ENCODE measurements at places on chromosomes 12 and 14.
A peak's percentile ranks its signal among the peaks of the same experiment; 100 is the strongest.

DNA sequence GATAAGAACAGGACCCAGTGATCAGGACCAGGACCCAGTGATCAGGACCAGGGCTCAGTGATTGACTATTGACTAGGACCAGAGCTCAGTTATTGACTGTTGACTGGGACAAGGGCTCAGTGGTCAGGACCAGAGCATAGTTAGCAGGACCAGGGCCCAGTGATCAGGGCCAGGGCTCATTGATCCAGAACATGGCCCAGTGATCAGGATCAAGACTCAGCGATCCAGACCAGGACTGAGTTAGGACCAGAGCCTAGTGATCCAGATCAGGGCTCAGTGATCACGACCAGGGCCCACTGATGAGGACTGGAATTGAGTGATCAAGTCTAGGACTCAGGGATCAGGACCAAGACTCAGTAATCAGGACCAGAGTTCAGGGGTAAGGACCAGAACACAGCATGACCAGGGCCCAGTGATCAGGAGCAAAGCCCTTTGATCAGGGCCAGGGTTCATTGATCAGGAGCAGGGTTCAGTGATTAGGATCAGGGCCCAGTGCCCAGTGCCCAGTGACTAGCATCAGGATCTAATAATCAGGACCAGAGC, 176.0 kb downstream of the TMEM121 start:
- DNase-seq, result no peak

GRCh38 chr12:2267703-2268470, 215.1 kb downstream of the CACNA1C start:
- peak; percentile 68 for DNase-seq

- DNase-seq, result no peak
These were observed 55.8 kb upstream of the METAP2 start for GRCh38 chr12:95418142-95418541.

- no peak for DNase-seq
These were observed 119.3 kb downstream of the NTN4 start for GRCh38 chr12:95671265-95671664.

- DNase-seq, result no peak
These were observed 8.7 kb downstream of the KLRC4 start for GRCh38 chr12:10400829-10401228.
